Naive thymus-derived CD4-positive, alpha-beta T cell (primary cell): ENCODE measurements at places on chromosomes 4 and X.

DNA sequence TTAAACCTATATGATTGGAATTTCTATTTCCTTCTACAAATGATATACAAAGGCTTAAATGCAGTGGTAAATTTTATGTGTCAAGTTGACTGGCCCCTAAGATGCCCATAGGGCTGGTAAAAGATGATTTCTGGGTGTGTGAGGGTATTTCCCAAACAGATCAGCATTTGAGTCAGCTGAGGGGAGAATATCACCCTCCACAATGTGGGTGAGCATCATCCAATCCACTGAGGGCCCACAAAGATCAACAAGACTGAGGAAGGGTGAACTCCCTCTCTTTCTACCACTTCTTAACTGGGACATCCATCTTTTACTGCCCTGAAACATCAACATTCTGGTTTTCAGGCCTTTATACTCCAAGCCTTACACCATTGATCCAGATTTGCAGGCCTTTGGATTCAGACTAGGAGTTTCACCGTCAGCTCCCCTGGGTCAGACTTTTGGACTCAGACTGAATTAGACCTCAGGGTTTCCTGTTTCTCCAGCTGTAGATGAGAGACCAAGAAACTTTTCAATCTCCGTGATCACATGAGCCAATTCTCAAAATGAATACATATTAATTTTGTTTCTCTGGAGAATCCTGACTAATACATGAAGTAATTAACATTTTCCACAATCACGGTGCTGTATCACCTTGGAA lies 1020.7 kb upstream of the SLIT2 start:
- no peak for DNase-seq

DNA sequence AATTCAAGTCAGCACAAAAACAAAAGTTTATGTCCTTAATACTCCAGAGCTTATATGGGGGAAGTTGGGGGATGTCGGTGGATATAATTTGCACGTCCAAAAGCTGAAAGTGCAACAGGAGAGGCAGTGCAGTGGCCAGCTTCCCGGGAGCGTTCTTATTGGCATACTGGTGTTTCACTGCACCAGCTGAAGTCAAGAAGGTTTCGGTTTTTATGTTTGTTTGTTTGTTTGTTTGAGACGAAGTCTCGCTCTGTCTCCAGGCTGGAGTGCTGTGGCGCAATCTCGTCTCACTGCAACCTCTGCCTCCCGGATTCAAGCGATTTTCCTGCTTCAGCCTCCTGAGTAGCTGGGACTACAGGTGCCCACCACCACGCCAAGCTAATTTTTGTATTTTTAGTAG lies 28.6 kb upstream of the TLR3 start:
- no peak for DNase-seq

DNA sequence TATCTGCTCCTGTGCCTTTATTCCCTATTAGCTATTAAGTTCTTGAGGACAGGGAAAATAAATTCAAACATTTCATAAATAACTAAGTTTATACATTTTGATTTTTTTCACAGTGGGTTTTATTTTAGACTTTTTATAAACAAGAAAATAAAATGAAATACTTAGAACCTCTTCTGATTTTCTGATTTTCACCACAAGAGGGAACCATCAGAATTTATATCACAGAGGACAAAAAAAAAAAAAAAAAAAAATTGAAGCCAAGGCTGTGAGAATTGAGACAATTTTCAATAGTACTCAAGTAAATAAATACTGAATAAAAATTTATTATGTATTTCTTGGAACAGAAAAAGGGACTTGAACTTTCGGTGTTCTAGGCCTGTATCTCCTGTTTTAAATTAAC lies 288.1 kb downstream of the SH3BGRL start:
- DNase-seq = no peak

DNA sequence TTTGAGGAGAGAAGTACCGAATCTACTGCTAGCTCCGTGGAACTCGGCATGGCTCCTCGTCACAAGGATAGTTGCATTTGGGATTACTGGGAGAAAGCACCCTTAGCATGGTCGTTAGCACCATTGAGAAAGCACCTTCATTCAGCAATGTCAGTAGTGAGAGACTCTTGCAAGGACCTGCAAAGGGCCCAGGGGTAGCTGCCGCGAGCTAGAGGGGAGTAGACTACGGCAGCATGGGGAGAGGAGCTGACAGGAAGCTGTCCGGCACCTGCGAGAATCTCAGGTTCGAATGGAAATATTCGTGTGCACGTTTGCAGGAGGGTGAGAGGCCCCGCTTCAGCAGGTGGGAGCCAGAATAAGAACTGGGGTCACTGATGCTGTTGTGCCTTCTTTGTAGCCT lies 20.2 kb downstream of the TLR10 start:
- no peak for DNase-seq

GRCh38 chr4:8760561-8760960 lies 111.1 kb downstream of the HMX1 start:
- DNase-seq = no peak

GRCh38 chrX:132858018-132858417 lies 100.4 kb downstream of the HS6ST2 start:
- no peak for DNase-seq

DNA sequence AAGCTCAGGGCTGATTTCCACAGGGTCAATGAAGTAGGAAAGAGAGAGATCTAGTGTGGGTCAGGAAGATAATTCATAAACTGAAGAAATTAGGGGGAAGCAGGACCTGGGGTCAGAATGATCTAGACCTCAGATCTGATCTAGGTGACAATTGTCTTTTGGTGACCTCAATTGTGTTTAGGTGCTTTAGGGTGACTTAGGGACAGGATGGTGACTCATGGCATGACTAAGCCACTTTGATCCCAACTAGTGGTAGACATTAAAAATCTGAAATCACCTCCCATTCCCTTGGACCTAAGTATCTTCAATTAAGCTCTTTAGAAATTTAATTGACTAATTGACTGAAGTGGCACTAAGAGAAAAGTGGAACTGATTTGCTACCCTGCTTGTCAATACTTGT lies 36.7 kb upstream of the GRXCR1 start:
- DNase-seq = no peak

DNA sequence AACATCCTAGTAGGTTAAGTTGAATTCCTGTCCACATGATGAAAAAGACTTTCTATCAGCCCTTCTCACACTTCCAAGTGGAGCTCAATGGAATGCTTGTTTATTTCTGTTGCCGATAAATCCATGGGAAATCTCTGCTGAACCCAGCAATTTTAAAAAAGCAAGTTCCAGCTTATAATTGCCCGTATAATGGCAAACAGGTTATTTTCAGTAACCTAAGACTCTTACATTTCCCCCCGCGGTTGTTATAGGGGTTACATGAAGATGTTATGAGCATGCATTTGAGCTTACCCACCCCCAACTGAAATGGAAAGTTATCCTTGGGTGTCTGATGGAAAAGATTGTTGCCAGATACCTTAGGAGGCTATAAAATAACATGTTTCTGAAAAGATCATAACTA lies 136.2 kb downstream of the PALLD start:
- no peak for DNase-seq

GRCh38 chr4:102594000-102594399 lies 92.8 kb downstream of the NFKB1 start:
- no peak for DNase-seq

GRCh38 chrX:86078650-86079049 lies 31.3 kb upstream of the CHM start:
- no peak for DNase-seq

- DNase-seq = peak; percentile 63
Observed at GRCh38 chrX:65034668-65035445, 58.6 kb upstream of the ZC4H2 start.

GRCh38 chrX:12441381-12442128 lies 303.3 kb downstream of the FRMPD4 start:
- DNase-seq = no peak

GRCh38 chrX:10062352-10062751 lies 94.4 kb upstream of the CLCN4 start:
- DNase-seq = no peak

GRCh38 chrX:21529771-21530170 lies 128.4 kb downstream of the KLHL34 start:
- DNase-seq = no peak
